Activated T-helper 1 cell treated with Interleukin-2 at 50 U/mL for 16 hours (primary cell): ENCODE measurements at places on chromosomes 5 and 9.

GRCh38 chr5:32621256-32621655, 35.9 kb downstream of the SUB1 start:
- no peak for DNase-seq

DNA sequence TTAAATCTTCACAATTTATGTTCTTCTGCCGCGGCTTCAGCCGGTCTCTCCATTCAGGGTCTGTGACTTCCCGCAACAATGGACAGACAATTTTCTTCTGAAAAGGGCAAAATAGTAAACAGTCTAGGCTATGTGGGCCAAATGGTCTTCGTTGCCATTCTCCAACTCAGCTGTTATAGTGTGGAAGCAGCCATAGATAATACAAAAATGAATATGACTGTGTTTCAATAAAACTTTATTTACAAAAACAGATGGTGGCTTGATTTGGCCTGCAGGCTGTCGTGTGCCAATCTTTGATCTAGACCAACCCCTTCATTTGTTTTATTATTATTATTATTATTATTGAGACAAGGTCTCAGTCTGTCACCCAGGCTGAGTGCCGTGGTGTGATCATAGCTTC, 28.1 kb downstream of the ATOX1 start:
- DNase-seq: no peak

GRCh38 chr5:163846512-163846911, 341.1 kb downstream of the MAT2B start:
- DNase-seq: no peak

DNA sequence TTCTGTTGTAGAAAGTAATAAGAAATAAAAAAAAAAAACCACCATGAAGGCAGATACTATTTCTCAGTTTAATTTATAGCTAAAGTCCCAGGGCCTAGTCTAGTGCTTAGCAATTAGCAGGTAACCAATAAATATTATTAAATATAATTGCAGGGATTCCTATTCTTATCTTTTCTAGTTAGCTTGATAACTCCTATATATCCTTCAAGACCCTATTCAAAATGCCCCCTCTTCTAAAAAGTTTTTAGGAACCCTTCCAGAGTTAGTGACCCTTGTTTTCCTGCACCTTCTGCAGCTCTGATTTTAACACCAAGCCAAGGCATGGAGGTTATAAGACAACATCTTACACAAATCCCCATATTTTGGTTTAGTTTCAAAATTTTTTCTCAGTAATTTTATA, 24.6 kb upstream of the ALDH1B1 start:
- no peak for DNase-seq

- DNase-seq: no peak
Observed at GRCh38 chr9:135666534-135667462, 3.7 kb downstream of the LCN9 start.

DNA sequence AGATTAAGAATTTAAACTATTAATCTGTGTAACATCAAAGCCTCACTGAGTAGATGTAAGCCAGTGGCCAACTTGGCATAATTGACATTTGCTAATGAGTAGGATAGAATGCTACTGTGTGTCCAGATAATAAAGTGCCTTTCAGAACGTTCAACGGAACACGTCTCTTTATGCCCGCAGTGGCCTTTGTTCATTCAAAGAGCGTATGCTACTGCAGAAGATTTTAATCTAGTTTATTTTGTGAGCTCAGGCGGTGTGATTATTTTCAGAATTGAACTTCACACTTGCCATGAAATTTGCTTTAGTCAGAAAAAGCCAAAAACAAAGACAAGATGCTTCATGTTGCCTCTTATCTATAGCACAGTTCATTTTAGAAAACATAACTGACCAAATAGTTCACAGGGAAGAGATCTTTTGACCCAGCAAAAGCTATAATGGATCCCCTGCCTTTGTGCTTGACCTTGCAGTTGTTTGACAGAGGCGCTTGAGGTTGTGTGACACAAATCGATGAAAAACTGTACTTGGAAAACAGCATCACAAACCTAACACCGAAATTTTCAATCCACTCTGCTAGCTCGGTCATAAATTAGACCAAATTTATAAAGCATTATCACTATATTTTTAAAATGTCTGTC, 530.9 kb upstream of the TYRP1 start:
- DNase-seq: no peak

- no peak for DNase-seq
Observed at GRCh38 chr5:56523790-56524575, 290.9 kb upstream of the ANKRD55 start.

GRCh38 chr5:164934039-164934438, 1428.6 kb downstream of the MAT2B start:
- no peak for DNase-seq

GRCh38 chr9:1050125-1050895, at the start of gene DMRT2:
DMRT2 (plus strand) TSS chr9:1050357; CDS start chr9:1051614, 1,257 bp downstream.
- no peak for DNase-seq

- DNase-seq: no peak
Observed at GRCh38 chr5:122195802-122196394, 66.6 kb downstream of the ZNF474 start.

DNA sequence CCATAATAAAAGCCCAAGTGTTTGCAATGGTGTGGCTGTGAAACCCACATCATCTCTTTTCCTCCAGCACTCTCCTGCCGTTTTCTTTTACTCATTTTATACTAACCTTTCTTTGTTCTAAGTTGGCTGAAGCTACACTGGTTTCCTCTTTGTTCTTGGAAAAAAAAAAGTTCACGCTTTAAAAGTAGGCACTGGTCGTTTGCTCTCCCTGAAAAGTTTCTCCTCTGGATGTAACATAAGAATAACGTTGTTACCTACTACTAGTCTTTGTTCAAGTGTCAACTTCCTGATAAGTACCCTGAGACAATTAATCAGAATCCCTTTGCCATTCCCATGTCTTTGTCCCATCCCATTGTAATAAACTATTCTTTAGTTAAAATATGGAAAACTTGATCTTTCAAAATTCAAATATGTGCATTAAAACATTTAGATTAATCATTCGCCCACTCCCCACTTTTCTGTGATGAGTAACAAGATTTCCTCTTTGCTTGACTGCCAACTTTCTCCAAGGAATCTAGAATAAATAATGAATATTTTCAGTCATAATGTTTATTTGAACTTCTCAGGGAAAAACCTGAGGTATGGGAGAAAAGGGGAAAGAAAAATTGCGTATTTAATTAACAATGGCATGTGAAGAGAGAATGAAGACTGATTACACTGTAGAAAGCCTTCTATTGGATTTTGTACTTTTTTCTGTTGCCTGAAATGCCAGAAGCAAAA, 454.3 kb upstream of the CTNND2 start:
- DNase-seq: no peak

DNA sequence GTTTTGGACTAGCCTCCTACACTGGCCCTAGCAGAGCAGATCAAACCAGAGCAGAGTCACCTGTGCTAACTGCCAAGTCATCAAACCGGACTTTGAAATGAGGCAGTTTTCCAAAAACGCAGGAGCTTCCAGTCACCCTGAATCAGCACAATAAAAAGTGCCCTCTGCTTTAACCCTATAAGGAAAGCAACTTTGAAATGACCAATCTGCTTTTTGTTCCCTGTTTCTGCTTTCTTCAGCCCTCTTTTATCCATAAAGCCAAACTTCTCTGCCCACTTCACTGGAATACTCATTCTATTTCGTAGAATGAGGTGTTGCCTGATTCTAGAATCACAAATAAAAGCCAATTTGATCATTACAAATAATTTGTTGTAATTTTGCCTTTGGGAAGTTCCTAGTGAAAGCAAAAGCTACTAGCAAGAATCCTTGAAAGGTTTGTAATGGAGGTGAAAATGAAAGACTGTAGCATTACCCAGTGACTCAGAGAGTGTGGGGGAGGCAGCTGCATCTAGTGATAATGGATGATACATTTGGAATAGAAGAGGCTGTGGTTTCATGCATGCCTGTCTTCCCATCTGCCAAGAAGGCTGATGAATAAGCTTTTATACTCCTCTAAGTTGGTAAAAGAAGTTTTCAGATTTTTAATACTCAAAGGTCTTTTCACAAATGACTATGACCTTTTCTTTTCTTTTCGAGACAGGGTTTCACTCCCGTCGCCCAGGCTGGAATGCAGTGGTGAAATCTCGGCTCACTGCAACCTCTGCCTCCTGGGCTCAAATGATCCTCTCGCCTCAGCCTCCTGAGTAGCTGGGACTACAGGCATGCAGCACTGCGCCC, 14.9 kb downstream of the SPAAR start:
- DNase-seq: no peak

GRCh38 chr5:132686193-132686592, 12.4 kb downstream of the IL4 start:
- DNase-seq: no peak

DNA sequence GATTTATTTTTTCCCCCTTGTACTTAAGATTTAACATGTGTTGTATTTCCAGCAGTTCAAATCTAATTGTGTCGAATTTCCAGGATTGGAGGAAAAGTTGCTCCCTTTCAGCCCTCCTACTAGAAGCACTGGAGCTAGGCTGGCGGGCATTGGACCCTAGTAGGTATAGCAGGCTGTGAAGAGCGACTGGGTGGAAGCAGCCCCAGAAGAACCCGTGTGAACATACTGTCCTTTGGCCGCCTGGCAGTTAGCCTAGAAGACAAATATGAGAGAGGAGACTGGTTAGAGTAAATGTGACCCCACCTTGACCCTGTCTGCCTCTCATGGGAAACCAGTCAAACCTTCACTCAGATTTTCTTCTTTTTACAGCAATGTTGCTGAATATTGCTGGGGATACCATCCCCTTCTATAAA, 13.9 kb downstream of the ALDOB start:
- DNase-seq: no peak
